ENCODE measurements at places on chromosomes 11 and 22. TPM values are rescaled to one million over a fixed set of nuclear protein-coding genes. Genes with fewer than 3 reads are reported as not detected.

VWCE gene
- total RNA-seq: 1.7 TPM

PHLDA2 gene
- total RNA-seq: 4.1 TPM

C11orf52 gene
- total RNA-seq: 0.51 TPM

OR4C11 gene
- not detected for total RNA-seq

SLC22A9 gene
- not detected for total RNA-seq

DNAL4 gene
- 25.1 TPM for total RNA-seq

HARBI1 gene
- total RNA-seq: 7.6 TPM

TSPAN4 gene
- total RNA-seq: 133 TPM

RFPL1 gene
- total RNA-seq: not detected

TH gene
- not detected for total RNA-seq

OR5B21 gene
- total RNA-seq: not detected

FOLH1 gene
- 1.2 TPM for total RNA-seq

ZNF214 gene
- 9.9 TPM for total RNA-seq

KCNJ11 gene
- total RNA-seq: not detected

ENTHD1 gene
- not detected for total RNA-seq

Measured in fibroblast of lung (primary cell).